ENCODE measurements at places on chromosomes 6 and 20.

DNA sequence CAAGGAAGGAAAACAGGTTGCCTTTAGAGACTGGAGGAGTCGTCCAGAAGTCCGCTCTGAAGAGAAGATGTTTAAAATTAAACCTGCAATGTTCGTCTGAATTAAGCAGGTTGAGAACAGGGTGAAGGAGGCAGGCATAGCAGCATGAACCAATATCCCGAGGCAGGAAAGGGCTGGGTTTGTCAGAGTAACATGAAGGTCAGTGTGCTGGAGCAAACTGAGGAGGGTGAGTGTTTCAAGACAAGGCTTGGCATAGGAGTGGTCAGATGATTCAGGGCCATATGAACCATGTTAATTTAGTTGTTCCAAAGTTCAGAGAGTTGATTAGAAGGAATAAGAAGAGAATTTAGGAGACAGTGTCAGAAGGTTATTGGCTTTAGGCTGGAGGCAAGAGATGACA is 93.3 kb downstream of the UTRN start:
- no peak for DNase-seq

DNA sequence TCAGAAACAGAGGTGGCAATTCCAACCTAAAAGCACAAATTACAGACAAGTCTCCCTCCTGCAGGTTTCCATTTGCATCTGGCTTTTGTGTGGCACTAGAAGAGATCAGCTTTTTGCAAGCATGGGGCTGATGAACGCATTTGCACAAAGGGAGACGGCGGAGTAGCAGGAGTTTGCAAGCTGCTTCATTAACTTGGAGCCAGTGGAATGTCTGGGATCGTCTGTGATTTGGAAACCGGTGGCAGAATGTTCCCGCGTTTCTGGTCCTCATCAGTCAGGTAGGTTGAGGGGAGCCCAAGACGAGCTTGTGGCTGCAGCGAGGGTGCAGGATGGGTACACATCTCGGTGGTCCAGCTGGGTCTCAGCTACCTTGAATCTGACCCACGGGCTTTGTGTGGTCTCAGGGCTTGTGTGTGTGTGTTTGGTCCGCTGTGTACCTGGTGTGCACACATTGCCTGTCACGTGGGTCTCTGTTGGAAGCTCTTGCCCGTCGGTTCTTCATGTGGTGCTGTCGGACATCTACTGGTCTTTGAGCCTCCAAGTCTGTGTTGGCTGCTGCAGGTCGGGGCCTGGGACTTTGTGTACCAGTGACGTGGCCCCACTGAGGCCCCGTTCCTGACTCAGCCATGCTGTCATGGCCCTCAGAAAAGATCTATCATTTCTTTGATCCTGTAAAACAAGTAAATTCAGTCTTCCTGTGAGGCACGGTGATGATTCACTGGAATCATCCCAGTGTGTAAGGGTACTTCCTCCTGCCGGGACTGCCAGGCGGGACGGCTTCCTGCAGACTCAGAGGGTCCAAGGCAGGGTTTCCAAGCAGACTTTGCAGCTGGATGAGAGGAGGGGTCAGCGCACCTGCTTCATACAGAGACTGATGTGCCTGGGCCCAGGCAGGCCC is 12.4 kb upstream of the MYT1 start:
- no peak for DNase-seq

DNA sequence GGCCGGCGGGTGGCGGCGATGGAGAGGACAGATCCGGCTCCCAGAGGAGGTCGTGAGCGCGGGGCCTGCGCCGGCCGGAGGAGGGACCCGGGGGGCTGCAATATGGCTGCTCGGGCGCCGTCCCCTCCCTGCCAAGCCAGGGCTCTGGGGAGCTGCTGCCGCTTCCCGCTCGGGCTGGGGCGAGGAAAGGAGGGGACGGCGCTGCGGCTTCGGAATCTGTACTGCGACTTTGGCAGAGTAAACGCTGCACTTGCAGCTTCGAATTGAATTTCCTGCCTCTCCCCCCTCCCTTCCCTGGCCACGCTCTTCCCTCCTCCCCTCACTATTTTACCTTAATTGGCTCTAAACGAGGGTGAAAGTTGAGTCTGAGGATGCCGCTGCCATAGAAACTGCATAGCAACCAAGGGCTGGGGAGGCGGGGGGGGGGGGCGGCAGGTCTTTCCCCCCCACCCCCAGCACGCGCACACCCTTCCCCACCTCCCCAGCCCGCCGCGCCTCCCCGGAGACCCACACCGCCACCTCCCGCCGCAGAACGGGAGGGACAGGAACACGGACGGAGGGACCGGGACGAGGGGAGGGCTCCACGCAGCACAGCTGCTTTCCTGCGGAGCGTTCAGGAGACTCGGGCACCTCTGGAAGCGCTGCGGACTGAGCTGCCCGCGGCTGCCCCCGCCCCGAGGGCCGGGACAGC is 93.9 kb downstream of the RNASET2 start:
- DNase-seq, result peak; percentile 38

GRCh38 chr6:89888871-89889270 is 5.4 kb upstream of the GJA10 start:
- DNase-seq, result no peak

- DNase-seq, result no peak
Measured at GRCh38 chr20:25992146-25992545, 295.5 kb upstream of the ZNF337 start.

GRCh38 chr6:149919834-149920225 is 3.1 kb downstream of the RAET1G start:
- no peak for DNase-seq
